ENCODE measurements at places on chromosomes 4 and X.
A peak's percentile ranks its signal among the peaks of the same experiment; 100 is the strongest.

- DNase-seq: no peak
These were observed 196.2 kb upstream of the TENT5D start for GRCh38 chrX:80223982-80224579.

GRCh38 chr4:10716163-10716562 lies 31.6 kb upstream of the CLNK start:
- DNase-seq: no peak

GRCh38 chrX:41522671-41523070 lies 75.5 kb downstream of the NYX start:
- no peak for DNase-seq

GRCh38 chr4:140485939-140486338 lies 12.2 kb downstream of the MGAT4D start:
- no peak for DNase-seq

DNA sequence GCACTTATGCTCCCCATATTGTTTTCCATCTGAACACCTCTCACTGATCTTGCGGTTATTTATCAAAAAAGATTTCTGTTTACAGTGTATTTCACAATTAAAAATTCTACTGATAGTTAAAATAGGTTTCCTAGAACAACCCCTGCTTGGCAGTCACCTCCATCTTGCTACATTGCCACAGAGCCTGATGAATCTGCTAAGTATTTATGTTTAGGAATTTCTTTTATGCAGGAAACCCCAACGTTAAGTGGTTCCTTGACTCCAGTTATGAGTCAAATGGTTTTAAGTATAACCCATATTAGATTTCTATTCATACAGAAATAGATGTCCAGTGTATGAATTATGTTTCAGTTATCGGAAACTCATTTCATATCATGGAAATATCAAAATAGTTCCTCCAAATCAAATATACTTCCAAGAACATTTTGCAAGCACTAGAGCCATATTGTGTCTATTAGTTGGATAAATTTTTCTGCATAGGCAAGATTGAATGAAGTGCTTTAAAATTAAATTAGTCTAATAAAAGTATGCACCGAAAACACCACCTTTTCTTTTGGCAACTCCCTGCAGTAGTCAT lies 20.6 kb downstream of the GALNT7 start:
- DNase-seq: no peak

- DNase-seq: no peak
These were observed 14.0 kb upstream of the CDKN2AIP start for GRCh38 chr4:183430317-183430993.

DNA sequence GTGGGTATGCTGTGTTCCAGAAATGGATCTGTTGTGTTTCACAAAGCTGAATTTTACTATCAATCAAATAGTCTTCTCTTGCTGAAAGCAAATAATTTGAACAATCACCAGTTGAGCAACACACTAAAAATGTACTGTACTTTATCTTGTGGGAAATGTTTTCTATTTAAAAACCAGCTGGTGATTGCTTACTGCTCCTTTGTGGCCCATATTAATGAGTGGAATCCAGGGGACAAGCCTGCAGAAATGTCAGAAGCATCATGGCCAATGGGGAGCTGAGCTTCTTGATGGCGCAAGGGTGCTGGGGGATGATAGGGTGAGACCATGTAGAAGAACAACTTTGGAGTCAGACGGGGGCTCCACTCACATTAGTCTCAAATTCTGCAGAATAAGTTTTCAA lies 346.2 kb downstream of the ARHGAP10 start:
- DNase-seq: no peak

DNA sequence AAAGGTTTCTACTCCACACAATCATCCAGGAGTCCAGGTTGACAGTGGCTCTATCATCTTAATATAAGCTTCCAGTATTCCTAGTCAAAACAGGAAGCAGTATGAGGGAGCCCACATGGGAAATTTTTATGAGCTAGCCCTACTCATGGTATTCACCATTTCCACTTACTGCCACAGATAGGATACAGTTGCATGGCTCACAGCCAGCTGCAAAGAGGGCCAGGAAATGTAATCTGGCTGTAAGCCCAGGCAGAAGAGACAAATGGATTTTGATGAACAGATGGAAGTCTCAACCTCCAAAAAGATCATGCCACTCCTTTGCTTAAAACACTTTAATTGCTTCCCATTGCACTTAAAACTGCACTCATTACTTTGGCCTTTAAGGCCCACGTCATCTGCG lies 150.6 kb downstream of the ADAMTS3 start:
- DNase-seq: no peak

- no peak for DNase-seq
These were observed 159.8 kb downstream of the FAM13A start for GRCh38 chr4:88897180-88897579.

DNA sequence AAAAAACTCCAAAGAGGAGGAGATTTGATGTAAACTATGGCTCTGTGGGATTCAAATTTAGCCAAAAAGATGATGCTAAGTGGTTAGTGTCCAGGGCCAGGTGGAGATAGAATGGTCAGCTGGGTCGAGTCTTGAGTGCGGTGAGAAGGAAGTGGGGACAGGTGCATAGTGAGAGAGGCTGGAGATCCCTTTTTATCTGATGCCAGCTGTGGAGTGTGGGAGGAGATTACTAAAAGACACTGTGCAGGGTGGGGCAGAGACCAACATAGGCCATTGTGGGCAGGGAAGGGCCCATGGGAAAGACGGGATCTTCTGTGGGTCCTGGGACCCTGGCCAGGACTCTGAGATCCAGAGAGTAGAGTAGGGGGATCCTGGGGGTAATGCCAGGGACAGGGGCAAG lies 34.6 kb upstream of the LEF1 start:
- no peak for DNase-seq

DNA sequence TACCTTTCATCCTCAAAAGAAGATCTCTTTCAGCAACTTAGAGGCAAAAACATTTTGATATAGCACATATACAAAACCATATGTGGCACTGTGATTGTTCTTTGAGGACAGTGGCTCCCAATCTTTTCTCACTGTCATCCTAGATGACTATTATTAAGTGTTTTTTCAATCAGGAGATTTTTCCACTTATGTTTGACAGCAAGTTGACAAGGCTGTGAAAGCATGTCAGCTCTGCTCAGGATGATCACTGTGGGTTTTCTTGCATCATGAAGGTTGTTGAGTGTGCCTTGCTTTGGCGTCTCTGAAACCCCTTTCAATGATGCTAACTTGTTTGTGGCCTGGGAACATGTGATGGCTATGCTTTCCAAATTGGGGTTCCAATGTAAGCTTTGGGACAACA lies 20.2 kb upstream of the NSUN7 start:
- no peak for DNase-seq

- DNase-seq: no peak
These were observed 76.8 kb downstream of the ENOX2 start for GRCh38 chrX:130826249-130826648.

GRCh38 chr4:59240011-59240410 lies 1960.1 kb upstream of the ADGRL3 start:
- no peak for DNase-seq

DNA sequence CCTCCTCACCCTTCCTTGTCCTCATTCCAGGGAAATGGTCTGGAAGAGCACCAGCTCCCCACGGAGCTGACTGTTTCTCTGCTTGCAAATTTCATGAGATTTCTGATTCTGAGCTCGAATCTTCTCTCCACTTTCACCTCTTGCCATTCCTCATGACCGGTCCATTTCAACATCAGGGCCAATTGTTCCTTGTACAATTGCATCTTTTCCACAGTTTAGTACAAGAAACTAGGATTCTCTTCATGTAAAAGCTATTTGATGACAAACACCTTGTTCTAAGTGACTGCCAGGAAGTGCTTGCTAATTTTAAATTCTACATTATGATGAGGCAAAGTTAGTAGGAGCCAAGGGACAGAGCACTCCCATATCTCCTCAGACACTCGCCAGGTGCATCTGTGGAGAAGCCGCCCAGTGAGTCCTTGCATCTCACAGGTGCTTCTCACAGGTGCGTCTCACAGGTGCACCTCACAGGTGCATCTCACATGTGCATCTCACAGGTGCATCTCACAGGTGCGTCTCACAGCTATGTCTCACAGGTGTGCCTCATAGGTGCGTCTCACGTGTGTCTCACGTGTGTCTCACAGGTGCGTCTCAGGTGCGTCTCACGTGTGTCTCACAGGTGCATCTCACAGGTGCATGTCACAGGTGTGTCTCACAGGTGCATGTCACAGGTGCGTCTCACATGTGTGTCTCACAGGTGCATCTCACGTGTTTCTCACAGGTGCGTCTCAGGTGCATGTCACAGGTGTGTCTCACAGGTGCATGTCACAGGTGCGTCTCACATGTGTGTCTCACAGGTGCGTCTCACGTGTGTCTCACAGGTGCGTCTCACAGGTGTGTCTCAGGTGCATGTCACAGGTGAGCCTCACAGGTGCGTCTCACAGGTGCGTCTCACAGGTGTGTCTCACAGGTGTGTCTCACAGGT lies 3.0 kb upstream of the PDE6B start:
- no peak for DNase-seq

DNA sequence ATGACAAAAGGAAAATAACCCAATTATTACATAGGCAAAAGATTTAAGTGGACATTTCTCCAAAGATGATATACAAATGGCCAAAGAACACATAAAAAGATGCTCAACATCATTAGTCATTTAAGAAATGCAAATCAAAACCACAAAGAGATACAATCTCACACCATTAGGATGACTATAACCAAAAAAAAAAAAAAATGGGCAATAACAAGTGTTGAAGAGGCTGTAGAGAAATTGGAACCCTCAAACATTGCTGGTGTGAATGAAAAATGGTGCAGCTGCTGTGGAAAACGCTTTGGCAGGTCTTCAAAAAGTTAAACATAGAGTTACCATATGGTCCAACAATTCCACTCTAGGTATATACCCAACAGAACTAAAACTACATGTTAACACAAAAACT lies 5.6 kb upstream of the PRDX4 start:
- no peak for DNase-seq

DNA sequence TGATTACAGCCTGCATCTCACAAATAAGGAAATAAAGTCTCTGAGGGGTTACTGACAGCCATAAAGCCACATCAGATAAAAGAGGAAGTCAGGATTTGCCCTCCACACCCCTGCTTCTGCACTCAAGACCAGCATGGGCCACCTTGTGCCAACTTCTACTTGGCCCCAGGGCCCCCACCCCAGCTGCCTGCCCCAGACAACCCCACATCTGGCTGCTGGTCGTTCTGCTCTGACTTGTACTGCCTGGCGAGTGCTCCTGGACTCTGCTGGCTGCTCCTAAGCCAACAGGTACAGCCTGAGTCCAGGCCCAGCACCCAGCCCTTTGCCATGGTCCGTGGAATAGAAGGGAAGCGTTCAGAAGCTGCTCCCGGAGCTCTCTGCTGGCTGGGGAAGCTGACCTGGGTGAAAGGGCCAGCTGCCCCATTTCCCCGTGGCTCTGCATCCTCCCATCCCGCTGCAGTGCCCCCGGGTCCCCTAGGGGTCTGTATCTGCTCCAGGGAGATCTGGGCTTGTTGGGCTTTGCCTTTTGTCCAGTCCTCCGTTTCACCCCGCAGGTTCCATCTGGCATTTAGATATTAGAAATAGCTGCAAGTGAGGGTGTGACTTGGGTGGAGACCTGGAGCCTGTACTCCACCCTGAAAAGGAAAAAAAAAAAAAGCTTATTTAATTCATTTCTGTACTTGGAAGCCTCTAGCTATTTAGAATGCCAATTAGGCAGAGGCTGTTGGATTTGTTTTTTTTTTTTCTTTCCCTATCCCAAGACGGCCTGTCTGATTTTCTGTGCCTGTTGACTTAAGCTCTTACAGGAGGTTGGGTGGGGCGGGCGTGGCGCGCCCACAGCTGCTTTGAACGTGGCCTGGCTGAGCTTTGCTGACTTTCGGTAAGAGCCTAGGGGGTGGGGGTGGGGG lies 194.7 kb downstream of the PTTG2 start:
- no peak for DNase-seq

GRCh38 chr4:140989944-140990343 lies 143.3 kb downstream of the RNF150 start:
- no peak for DNase-seq

DNA sequence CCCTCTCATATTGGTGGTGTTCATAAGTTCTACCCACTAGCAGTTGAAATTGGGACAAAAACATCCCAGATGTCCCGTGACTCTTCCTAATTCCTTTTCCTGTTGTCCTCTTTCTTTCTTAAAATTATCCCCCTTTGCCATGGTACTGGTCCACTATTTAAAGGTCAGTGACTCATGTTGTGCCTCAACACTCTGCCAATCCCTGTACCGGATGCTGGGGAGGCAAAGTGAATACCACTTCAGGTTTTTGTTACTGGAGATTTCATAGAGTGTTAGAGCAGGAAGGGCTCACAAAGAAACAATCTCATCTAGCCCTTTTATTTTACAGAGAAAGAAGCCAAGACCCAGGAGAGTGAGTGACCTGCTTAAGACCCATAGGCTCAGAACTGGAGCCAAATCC lies 24.6 kb downstream of the SEPTIN11 start:
- no peak for DNase-seq

DNA sequence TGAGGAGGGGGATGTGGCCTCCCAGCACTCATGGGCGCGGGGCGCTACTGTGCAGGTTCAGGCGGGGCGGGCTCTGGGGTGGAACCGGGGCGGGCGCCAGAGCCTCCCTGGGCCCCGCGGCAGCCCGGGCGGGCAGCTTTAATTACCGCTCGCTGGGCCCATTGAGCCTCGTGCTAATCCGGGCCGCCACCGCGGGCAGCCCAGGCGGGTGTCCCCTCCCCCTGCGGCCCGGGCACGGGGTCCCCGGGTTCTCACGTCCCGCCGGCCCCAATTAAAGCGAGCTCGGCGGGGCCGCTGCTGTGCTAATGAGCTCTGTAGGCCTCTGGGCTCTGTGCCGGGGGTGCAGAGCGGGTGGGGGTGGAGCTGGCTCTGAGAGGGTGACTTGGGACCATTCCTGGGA lies 22.8 kb upstream of the FGFR3 start:
- no peak for DNase-seq

- DNase-seq: no peak
These were observed 35.2 kb downstream of the GPC3 start for GRCh38 chrX:133950214-133950613.

DNA sequence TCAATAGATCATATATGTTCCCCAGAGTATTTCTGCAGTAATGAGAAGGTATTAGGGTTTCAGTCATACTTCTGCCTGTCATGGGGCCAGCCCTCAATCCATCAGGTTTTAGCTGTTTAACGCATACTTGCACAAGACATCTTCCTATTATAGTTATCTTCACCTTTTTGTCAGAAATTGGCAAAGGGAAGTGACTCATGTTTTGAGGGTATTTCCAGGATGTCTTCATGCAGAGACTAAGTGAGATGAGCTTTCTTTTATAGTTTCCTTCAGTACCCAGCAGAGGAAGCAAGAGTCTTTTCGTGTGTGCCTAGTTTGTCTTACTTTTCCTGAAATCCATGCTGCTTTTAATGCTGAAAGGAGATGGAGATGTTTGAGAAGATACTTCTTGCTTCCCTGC lies 9.5 kb downstream of the CSTF2 start:
- peak; percentile 25 for DNase-seq

DNA sequence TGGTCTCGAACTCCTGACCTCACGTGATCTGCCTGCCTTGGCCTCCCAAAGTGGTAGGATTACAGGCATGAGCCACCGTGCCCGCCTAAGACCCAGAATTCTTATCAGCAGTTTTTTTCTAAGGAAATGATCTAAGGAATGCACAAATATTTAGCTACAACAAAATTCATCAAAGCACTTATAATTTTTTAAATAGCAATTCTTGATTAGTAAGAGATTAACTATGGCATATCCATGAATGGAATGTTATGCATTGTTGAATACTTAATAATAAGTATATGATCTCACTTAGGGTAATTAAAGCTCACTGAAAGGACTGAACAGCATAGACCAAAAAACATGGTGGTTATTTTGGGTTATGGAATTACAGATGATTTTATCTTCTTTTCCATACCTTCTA lies 18.4 kb downstream of the CENPU start:
- no peak for DNase-seq
